Head of caudate nucleus (tissue), 42 donors: ENCODE measurements at places on chromosomes 12 and 14.

DNA sequence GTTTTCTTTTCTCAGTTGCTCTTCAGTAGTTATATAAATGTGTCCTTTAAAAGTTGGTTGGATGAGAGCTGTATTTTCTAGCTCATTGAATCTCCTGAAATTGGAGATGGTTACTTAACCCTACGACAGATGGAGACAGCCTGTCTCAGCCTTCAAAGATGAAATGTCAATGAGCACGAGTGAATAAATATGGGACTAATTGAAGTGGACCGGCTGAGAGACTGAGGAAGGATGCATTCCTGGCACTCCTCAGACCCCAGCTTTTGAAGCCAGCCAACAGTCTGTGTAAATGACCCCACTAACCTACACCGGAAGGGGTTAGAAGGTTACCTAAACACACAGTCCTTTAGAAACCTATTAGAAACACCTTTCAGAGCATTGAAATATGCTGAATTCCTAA lies 46.6 kb downstream of the PDZRN4 start:
- DNase-seq: no peak

DNA sequence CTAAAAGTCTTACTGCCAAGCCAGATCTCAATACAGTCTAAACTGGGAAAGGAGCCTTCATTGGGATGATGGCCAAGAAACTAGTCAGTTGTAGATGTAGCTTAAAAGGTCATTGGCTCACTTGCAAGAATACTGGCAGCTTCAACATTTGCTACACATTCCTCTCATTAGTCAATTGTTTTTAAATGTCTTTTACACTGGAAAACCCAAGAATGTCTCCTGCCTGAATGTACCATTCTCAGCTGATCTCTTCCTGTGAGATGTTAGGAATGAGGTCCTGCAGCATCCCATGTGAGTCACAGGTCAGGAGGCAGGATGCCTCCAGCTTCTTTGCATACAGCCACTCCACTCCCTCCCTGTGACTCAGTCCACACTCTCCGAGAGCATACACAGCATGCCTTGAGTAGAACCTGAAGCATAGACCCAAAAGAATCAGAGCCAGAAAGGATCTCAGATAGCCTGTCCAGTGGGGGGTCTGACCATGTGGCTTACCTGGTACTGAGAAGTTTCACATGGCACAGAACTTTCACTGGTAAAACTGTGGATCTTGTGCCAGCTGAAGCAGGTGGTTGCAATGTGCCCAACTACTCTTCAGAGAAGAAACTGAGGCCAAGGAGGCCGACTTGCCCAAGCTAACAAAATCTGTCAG lies 56.0 kb upstream of the HECTD1 start:
- no peak for DNase-seq

GRCh38 chr12:52243259-52243855 lies 10.3 kb downstream of the KRT7 start:
- DNase-seq: no peak

- no peak for DNase-seq
Measured at GRCh38 chr12:110269622-110270124, 11.4 kb upstream of the ATP2A2 start.

- no peak for DNase-seq
Measured at GRCh38 chr14:45972416-45972815, 679.2 kb downstream of the RPL10L start.

GRCh38 chr12:29858270-29858786 lies 74.6 kb upstream of the TMTC1 start:
- no peak for DNase-seq

DNA sequence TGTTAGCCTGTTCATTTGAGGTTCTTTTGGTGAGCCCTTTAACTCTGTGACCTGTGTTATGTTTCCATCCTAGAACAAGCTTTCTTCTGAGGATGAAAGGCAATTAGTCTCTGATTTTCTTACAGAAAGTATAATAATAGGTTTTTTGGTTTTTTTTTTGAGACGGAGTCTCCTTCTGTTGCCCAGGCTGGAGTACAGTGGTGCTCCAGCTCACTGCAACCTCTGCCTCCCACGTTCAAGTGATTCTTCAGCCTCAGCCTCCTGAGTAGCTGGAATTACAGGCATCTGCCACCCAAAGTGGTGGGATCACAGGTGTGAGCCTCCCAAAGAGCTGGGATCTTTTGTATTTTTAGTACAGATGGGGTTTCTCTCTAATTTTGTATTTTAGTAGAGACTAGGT lies 52.7 kb upstream of the SYNE2 start:
- DNase-seq: no peak

- no peak for DNase-seq
Measured at GRCh38 chr14:102525219-102525928, 15.8 kb upstream of the ANKRD9 start.

DNA sequence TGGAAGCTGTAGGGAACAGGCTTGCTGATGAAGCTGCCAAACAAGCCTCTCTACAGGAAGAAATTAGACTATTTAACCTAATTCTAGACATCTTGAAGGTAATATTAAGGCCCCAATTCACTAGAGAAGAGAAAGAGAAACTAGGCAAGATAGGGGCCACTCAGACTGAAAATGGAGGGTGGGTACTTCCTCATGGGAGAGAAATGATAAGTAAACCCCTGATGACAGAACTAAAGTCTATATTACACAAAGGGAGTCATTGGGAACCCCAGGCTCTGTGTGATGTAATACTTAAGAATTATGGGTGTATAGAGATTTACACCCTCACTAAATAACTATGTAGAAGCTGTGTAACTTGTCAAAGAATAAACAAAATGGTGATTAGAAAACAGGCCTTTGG lies 64.3 kb downstream of the APOBEC1 start:
- DNase-seq: no peak

- DNase-seq: no peak
Measured at GRCh38 chr12:115813256-115813655, 464.2 kb downstream of the MED13L start.

DNA sequence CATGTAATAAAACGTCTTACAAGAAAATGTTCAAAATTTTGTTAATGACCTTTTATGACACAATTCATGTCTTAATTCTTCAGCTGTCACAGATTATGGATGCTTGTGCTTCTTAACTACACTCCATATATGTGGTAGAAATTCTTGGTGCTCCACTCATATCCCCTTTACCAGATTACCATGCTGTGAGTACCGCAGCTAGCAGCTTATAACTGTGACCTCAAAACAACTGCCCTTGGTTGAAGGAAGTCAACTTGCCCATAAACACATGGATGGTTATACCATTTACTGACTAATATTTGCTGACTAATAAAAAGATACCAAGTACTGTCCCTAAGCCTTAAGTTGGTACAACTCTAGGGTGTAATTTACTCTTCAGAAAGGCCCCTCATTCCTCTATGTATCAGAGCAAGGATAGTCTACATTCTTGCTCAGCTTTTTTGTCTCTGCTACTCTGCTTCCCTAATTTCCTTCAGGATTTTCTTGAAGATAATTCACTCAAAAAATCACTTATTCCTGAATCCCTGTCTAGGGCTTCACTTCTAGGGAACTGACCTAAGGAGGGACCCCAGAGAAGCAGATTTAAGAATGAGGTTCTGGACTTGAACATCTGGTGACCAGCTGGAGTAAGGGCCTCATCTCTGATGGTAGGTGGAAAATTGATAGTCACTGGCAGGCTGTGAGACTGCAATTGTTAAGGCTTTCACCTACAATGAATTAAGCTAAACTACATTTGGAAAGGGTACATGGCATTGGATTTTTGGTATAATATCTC lies 152.3 kb downstream of the SLC6A15 start:
- no peak for DNase-seq

DNA sequence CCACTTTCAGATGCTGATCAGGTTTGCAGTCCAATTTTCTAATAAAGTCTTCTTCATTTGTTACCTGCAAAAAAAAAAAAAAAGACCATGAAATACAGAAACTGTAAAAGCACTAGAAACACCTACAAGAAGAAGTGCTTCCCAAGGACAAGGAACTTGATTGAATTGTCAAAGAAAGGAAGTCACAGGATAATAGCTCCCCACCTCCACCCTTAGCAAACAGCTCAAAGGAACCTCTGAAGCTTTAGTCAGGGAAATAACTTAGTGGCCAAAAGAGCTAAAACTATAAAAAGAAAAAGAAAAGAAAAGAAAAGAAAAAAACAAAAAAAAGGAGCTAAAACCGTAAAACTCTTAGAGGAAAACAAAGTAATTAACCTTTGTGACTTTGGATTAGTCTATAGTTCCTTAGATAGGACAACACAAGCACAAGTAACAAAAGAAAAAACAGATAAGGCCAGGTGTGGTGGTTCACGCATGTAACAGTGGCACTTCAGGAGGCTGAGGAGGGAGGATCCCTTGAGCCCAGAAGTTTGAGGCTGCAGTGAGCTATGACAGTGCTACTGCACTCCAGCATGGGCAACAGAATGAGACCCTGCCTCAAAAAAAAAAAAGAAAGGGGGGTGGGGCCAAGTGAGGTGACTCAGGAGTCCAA lies 28.5 kb downstream of the ZFYVE1 start:
- DNase-seq: no peak

GRCh38 chr14:22184157-22184829 lies 404.7 kb downstream of the DAD1 start:
- no peak for DNase-seq

DNA sequence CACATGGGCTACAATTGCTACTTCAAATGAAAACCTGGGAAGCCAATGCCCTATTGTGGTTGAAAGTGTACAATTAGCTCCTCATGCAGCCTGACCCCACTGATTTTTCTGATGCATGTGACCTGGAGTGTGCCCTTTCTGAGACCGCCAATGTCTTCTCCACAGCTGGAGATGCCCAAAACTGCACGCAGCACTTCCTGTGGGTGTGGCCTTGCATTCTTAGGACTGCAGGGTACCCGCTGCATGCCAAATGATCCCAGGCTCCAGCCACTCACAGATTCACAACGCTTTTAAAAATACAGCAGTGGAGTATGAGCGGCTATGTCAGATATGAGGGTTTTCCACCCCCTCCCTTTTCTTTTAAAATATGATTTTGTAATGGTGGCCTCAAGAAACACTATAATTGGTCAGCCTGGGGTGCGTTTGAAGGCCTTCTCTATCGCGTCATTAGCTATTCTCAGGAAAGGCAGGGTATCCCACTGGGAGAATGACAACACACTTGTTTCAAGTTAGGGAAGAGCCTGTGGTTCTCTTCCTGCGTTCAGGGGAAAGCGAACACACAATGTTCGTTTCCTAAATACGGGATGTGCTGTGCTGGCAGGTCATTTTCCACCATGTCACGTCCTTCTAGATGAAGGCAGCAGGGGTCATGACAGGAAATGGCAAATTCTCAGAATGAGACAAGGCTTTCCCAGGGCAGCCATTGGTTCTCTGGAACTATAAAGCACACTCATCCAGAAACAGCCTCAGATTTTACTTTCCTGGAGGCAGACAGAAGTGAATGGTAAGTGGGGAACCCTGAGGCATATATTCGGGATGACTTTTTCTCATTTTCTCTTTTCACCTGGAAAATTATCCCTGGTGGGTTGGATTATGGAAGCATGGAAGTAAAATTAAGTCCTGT lies at the start of gene APOLD1:
TSS of gene APOLD1 (plus strand) at position 749 of the 904 bp plus-strand sequence. CDS start at position 782, 33 bp downstream.
- no peak for DNase-seq

- no peak for DNase-seq
Measured at GRCh38 chr12:95083938-95084337, 10.5 kb upstream of the NR2C1 start.

GRCh38 chr12:120844297-120844696 lies 59.9 kb downstream of the SPPL3 start:
- DNase-seq: peak; percentile 43

- DNase-seq: no peak
Measured at GRCh38 chr14:105161964-105162668, 6.5 kb downstream of the JAG2 start.

DNA sequence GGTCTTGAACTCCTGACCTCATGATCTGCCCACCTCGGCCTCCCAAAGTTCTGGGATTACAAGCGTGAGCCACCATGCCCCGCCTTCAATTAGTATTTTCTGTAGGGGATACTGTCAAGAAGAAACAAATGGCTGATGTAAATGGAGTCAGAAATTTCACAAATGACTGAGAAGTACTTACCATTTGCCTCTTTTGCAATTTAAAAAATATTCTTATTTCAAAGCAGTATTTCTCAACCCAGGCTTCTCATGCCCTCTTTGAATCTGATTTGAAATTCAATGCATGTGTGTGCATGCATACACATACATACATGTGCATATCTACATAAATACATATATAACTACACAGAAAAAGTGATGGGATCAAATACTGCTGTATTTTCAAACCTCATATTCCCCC lies 4.4 kb downstream of the PSMA6 start:
- DNase-seq: no peak

- DNase-seq: no peak
Measured at GRCh38 chr12:110661337-110661972, 27.5 kb downstream of the HVCN1 start.

- no peak for DNase-seq
Measured at GRCh38 chr12:79886917-79887519, 47.9 kb downstream of the PPP1R12A start.

DNA sequence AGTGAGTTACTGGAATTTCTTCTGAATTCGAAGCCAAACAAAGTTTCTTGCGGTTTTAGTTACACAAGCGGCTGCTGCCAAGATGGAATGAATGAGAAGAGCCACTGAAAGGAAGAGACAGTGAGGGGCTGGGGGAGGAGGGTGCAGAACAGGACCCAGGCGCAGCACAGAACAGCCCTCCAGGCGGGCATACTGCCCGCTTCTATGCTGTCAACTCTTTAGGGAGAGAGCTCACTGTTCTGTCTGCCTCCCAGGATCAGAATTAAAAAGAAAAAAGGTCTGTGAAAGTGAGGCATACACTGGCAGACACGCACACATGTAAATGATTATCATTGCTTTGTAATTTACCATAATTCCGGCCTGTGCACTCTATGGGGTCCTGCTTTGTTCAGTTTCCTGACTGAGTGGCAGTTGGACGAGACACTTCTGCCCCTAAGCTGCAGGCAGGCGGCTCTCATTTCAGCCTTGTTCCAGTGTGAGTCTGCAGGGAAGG lies 231.6 kb downstream of the CACNA1C start:
- DNase-seq: no peak

GRCh38 chr14:92585981-92586937 lies 72.7 kb downstream of the RIN3 start:
- DNase-seq: no peak

- DNase-seq: no peak
Measured at GRCh38 chr14:71328183-71328582, 420.9 kb downstream of the PCNX1 start.

GRCh38 chr12:79322905-79323304 lies 367.9 kb downstream of the PAWR start:
- DNase-seq: no peak

- DNase-seq: no peak
Measured at GRCh38 chr12:118689793-118690192, 291.5 kb upstream of the SRRM4 start.

GRCh38 chr14:104191409-104191997 lies 53.1 kb downstream of the KIF26A start:
- no peak for DNase-seq

GRCh38 chr14:28681681-28682080 lies 84.9 kb upstream of the FOXG1 start:
- no peak for DNase-seq

GRCh38 chr12:38890102-38890855 lies 15.1 kb downstream of the CPNE8 start:
- no peak for DNase-seq

DNA sequence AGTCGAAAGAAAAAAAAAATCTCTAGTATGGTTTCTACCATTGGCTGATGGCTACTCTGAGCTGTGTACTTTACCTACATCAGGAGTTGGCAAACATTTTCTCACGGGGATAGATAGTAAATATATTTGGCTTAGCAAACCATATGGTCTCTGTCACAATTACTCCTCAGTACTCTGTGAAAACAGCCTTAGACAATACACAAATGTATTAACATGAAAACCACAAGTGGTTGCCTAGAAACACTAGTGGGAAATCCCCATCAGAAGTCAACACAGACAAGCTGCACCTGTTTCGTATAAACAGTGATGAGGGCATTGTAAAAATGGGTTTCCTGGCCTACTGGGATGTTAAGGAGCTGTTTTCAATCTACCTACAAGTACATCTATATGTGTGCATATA lies 84.6 kb upstream of the NAV3 start:
- DNase-seq: no peak
